ENCODE measurements at places on chromosomes 12 and 14.
A peak's percentile ranks its signal among the peaks of the same experiment; 100 is the strongest.

- no peak for DNase-seq
Observed at GRCh38 chr14:29955087-29955486, 27.4 kb upstream of the PRKD1 start.

GRCh38 chr12:30730011-30730410 lies 24.7 kb downstream of the CAPRIN2 start:
- no peak for DNase-seq

DNA sequence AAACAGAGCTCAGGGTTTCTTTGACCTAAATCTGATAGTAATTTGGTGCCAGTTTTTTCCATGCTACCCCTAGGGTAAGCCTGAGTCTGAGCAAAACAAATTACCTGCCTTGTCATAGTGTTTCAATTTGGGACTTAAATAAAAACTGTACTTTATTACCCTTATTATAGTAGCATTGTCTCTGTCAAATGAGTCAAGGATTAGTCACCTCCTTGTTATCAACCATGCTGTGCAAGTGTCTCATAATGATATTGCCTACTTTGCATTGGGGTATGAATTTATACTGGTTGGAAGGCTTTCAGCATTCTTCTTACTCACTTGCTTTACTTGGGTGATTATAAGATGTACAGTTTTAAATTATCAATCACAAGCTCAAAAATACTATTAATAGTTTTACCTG lies 380.0 kb downstream of the LRFN5 start:
- no peak for DNase-seq

DNA sequence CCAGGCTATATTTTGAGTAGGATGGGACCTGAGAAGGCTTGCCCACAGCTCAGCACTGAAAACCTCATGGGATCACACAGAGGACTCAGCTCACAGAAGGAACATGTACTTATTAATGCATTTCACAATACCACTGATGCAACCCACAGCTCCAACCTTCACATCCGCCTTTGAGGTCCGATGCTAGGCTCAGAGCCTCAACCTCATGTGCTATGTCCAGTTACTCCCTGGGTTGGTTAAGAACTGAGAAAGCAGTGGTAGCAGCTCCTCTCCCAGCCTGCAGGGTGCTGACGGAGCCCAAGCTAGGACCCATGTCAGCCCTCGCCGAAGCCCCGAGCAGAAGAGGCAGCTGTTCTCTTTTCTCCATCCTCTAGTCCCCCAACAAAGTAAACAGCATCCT lies 52.9 kb downstream of the SPTB start:
- peak; percentile 98 for DNase-seq

DNA sequence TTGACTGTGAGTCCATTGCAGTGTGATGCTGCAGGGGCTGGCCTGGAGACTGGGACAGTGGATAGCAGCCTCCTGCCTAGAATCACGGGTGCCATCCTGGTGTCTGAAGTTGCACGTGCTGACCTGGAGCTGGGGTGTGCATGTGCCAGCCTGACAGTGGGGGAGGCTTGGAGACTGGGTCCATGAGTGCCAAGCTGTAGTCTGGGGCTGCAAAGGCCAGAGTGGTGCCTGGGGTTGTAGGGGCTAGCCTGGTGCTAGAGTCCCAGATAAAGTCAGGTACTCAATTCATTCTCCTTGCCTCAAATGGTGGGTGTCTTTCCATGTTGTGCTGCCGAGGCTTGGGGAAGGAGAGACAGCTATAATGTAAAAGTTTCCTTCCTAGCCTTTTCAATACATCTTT lies 181.9 kb upstream of the NPAS3 start:
- no peak for DNase-seq

DNA sequence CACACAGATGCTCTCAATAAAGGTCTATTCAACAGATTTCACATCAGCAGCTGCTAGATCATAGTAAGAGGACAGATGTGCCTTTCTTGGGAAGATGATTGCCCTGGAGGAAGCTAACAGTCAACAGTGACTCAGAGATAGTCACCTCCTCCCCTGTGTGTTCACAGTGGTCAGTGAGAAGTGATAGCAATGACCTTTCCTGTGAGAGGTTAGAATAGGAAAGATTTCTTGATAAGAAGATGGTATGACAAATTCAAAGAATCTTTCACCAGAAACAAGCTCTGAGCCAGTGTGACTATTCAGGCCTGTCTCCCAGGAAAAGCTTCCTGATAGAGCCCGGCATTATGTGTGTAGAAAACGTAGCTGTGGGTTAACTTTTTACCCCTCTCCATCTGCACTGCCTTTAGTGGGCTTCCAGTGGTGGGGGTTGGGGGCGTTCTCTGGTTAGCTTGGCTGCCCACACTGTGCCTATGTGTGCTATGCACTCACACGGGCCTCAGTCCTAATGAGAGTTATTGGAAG lies 66.4 kb upstream of the ARHGAP5 start:
- DNase-seq, result no peak

GRCh38 chr14:21057803-21058675 lies at the start of gene RNASE8:
Gene RNASE8 (plus strand): TSS chr14:21057822. CDS start chr14:21057893, 71 bp downstream.
- DNase-seq, result peak; percentile 13

DNA sequence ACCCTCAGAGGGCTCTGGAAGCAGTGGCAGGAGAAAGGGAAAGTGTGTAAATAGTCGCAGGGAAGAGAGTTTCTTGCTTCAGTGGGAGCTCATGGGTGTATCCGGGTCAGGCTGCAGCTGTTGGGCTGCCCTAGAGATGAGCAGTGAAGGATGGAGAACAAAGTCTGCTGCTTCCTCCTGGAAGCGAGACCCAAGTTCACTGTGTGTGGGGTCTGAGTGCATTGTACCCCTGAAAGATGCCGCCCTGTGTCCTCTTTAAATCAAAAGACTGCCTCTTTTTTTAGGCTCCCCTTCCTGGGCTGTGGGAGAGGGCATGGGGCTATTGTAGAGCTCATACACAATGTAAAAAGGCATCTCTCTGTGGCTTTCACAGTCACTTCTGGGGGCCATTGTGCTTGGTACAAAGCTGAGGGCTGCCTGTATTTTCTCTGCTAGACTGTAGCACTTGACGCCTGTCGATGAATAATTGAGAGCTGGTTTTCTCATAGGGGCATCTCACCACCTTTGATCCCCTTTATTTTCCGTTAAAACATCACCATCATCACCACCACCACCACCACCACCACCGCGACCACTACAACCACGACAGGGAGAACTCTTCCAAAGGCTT lies 16.7 kb downstream of the CHST11 start:
- peak; percentile 46 for DNase-seq

GRCh38 chr12:13253966-13254760 lies 57.6 kb downstream of the EMP1 start:
- DNase-seq, result no peak

DNA sequence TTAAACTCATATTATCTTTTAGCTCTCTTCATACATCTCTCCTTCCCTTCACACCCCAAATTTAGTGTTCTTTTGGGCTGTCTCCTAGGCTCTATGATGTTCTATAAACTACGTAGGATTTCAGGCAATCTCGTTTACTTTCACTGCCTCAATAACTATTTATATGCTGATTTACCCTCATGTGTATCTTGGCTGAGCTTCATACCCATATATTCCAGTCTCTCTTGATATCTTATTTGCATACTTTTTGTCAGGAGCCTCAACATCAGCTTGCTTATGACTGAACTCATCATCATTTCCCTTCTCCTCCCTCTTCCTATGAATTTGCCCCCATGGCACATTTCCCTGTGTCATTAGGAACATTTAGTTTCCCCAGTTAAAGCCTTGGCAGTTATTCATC lies 262.1 kb upstream of the FBXO33 start:
- no peak for DNase-seq

DNA sequence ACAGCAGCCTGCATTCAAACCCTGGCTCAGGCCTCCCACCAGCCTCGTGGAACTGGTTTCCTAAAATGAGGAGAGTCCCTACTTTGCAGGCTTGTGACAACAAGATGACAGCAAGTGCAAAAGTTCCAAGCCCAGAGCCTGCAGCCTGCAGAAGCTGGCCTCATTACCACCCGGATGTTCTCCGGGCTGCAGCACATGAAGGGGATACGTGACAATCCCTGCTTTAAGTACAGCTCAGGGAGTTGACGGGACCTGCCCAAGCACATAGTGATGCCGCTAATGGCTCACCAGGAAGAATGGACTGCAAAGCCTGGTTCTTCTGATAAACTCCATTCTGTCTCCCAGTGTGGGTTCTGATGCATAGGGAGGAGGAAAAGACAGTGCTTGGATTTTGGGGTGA lies 15.0 kb downstream of the SSH1 start:
- DNase-seq, result no peak

GRCh38 chr12:32901553-32901952 lies 5.0 kb upstream of the PKP2 start:
- no peak for DNase-seq

DNA sequence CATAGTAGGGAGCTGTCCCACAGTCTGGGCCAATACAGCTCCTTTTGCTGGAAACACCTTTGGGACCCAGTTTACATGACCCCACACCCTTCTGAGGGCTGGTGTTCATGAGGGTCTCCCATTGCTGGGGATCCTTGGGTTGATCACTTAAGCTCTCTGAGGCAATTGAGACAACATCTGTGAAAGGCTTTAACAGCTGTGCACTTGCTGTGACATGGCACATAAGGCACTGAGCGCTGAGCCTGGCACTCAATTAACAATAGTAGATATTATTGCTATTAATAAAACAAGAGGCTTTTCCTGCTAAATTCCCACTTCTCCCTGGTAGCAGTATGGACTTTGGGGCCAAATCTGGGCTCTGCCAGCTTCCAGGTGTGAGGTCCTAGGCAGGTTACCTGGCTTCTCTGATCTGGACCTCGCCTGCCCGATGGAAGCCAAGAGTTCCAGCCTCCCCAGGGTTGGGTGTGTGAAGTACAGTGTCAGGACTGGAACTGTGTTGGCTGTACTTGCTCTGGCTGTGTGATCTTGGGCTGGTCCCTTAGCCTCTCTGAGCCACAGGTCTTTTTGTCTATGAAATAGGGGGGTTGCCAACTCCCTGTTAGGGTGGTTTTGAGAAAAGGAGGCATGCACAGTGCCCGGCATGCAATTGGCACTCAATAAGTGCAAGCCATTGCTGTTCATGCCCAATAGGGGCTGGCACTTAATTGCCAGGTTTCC lies 3.1 kb downstream of the SH2B3 start:
- DNase-seq, result no peak

- no peak for DNase-seq
Observed at GRCh38 chr12:63008372-63008771, 73.4 kb upstream of the PPM1H start.

GRCh38 chr14:69543341-69544115 lies 31.1 kb downstream of the CCDC177 start:
- peak; percentile 87 for DNase-seq

GRCh38 chr14:51395361-51395849 lies 155.4 kb downstream of the TMX1 start:
- DNase-seq, result no peak

- DNase-seq, result no peak
Observed at GRCh38 chr14:70812124-70812818, 3.0 kb upstream of the MAP3K9 start.

DNA sequence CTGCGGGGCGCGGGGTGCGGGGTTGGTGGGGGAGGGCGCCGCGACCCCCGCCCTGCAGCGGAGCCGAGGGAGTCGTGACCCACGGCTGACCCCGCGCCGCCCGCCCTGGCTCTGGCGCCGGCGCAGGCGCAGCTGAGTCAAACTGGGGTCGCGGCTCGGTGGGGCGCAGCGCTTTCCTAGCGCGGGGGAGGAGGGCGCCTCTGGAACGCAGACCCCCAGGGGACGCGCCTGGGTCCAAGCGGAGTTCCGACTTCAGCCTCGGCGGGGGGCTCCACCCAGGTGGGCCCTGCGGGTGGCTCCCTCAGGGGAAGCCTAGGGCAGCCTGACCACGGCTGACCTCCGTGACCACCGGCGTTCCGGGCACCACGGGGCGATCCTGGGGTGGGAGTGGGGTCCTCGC lies 467 bp upstream of the ANHX start:
- no peak for DNase-seq

GRCh38 chr12:119258149-119258548 lies 76.4 kb upstream of the CCDC60 start:
- no peak for DNase-seq

GRCh38 chr14:98931911-98932310 lies 340.1 kb downstream of the BCL11B start:
- DNase-seq, result peak; percentile 30

GRCh38 chr12:131803961-131804521 lies 24.2 kb upstream of the MMP17 start:
- DNase-seq, result no peak

DNA sequence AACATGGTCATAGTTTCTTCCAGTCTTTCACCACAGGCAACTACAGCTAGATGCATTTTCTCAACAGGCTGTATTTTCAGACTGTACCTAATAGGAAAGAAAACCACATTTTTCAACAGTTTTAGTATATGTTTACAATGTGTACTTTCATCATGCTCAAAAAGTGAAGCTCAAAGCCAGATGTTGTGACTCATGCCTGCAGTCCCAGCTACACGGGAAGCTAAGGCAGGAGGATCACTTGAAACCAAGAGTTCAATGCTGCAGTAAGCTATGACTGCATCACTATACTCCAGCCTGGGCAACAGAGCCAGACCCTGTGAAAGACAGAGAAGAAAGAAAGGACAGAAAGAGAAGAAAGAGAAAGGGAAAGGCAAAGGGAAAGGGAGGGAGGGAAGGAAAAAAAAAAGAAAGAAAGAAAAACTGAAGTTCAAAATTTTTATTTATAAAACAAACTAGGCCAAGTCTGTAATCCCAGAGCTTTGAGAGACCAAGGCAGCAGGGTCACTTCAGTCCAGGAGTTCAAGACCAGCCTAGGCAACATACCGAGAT lies 25.5 kb downstream of the GXYLT1 start:
- DNase-seq, result no peak

- no peak for DNase-seq
Observed at GRCh38 chr14:104293231-104293841, 154.9 kb downstream of the KIF26A start.

GRCh38 chr12:92393504-92393903 lies 247.9 kb upstream of the BTG1 start:
- no peak for DNase-seq

GRCh38 chr14:65006261-65006721 lies 19.6 kb downstream of the FNTB start:
- DNase-seq, result peak; percentile 53

GRCh38 chr12:94689646-94690036 lies 39.3 kb upstream of the TMCC3 start:
- DNase-seq, result peak; percentile 35

DNA sequence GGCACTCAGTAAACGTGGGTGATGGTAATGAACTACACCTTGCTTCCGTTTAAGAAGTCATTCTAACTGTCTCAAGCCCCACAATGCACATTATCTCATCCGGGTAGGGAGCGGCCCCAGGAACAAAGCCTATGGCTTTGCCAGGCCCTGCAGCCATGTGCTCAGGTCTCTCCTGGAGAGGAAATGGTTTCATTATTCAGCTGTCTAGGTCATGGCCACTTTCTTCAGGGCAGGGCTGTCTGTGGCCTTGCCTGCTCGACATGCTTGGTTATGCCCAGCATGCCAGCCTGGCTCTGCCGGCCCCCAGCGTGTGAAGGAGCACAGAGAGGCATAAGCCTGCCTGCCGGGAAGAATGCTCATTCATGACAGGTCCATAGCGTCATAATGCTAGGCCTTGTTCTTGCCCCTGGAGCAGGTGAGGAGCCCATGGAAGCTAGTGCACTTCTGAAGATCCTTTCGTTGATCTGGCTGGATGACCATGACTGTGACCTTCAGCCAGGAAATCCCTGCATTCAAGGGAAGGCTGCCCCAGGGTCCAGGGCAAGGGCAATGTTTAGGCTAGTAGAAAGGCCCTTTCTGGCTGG lies 26.3 kb upstream of the FOS start:
- DNase-seq, result no peak

Measured in NB4 (cell line).